ENCODE measurements at places on chromosomes 5 and 9.
A peak's percentile ranks its signal among the peaks of the same experiment; 100 is the strongest.

- DNase-seq = no peak
Observed at GRCh38 chr9:116497095-116497890, 189.8 kb upstream of the TRIM32 start.

DNA sequence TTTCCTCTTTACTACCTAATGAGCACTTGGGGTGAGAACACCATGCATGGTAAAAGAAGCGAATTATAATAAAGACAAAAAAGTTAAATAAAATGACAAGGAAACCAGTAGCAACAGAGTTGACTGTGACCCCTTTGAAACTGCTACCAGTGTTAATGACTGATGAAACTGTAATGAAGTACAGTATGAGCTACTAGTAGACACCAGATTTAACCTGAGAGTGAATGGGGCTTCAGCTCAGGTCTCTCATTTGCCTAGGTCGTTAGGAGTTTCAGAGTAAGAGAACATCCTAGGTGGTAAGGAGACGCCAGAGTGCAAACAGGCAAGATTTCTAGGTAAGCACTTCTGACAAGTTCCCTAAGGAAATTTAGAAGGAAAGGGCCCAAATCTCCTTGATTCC lies 346.4 kb downstream of the BNC2 start:
- DNase-seq = no peak

DNA sequence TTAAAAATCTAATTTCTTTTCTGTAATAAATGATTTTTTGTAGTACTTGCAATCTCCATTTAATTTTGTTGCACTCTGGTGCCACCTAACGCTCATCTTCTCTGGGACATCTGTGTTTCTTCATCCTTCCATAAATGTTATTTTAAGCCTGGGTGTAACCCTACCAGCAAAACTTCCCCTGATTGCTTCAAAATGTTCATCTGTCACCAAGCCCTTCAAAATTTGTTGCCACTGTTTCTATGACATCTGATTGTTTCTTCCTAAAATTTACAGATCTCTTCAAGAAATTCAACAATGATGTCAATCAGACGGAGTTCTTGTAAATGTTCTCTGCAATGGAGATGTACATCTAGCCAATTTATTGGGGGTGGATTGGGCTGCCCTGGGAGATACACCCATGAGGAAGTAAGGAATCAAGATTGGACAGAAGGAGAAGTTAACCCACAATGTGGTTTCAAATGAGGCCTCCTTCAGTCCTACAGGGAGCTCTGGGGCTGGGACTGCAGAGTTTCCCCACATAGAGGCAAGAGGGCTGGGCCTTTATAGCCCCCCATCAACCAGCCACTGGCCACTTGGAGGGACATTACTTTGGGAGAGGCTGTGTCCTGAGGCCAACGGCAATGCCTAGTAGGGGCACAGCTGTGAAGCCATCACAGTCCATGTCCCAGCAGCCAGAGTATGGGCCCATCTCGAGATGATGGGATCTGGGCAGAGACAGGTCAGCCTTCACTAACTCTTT lies 23.3 kb downstream of the MCTP1 start:
- no peak for DNase-seq

DNA sequence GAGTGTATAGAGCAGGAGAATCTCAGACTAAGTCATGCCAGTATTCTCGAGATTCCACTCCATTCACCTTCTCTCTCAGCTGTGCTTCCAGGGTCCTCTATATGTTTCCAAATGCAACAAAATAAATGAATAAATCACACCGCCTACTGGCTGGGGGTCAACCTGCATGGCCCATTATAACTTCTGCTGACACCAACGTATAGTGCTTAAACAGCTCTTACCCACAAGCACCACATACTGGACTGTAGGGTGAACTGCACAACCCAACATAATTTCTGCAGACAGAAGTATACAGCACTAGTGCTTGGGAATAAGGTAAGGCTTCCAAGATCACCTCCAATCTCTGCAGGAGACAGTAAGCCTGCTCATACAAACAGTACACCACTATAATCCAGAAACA lies 33.1 kb upstream of the HTR4 start:
- DNase-seq = no peak

DNA sequence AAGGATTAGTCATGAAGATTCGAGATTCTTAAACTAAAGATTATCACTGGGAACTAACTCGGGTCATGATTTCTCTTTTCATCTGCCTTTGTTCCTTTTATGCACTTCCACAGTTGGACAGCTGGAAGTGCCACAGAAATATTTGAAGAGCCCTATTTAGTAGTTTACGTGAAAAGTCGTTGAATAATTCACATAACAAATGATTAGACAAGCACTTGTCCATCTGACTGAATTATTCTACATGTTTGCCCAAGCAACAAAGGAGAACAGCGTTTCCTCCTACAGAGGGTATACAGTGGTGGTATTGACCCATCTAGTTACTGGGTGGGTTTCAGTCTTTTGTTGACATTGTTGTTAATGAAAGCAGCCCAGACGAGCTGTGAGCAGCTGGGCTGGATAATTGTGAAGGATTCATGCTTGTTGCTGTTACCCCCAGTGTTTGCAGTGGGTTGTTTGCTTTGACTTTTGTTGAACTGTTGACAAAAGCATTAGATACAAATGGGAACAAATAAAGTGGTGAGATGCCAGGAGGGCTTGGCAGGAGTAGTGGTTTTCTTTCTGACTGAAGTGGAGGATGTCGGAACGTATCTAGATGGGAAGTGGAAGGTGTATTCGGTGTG lies 96.2 kb downstream of the TLE4 start:
- DNase-seq = peak; percentile 13

- DNase-seq = no peak
Observed at GRCh38 chr5:56648460-56649034, 166.8 kb upstream of the MAP3K1 start.

- no peak for DNase-seq
Observed at GRCh38 chr9:23739753-23740152, 86.3 kb downstream of the ELAVL2 start.

- no peak for DNase-seq
Observed at GRCh38 chr9:114169029-114169951, 14.0 kb downstream of the COL27A1 start.

DNA sequence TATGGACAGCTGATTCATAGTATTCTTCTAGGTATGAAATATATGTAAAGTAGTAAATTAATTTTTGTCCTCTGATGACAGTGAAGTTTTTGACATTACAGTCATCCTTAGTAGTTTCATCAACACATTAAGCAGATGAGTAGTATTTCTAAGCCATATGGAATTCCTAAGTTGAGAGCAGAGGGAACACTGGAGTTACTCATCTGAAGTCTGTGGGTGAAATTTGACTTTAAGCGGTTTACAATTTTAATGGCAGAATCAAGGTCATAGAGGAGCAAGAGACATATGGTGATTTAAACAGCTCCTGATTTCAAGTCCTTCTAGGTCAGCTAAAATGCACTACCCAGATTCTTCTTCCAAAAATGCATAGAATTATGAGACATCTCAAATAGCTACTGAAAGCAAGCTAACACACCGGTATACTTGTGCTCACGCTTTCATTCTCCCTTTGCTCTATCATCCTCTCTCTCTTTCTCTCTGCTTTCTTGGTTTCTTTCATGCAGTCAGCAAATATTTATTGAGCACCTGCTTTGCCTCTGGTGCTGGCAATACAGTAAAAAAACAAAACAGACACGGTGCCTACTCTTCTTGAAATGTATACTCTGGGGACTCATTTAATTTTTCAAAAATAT lies 235.9 kb downstream of the FER start:
- no peak for DNase-seq
